Tongue (tissue), 3 donors: ENCODE measurements at places on chromosomes 16 and 17. TPM values are rescaled to one million over a fixed set of nuclear protein-coding genes. Genes with fewer than 3 reads are reported as not detected.

The NEUROD2 gene
- total RNA-seq, result not detected

GRCh38 chr17:58270476-58271215 is 10.1 kb downstream of the MPO start:
- DNase-seq, result no peak

The SSTR5 gene
- 0.72 TPM for total RNA-seq

GRCh38 chr17:42596386-42596785 is 12.8 kb downstream of the RETREG3 start:
- DNase-seq, result no peak

The KRT27 gene
- not detected for total RNA-seq

The BCAR1 gene
- 54.8 TPM for total RNA-seq

The CPD gene
- total RNA-seq, result 107 TPM

DNA sequence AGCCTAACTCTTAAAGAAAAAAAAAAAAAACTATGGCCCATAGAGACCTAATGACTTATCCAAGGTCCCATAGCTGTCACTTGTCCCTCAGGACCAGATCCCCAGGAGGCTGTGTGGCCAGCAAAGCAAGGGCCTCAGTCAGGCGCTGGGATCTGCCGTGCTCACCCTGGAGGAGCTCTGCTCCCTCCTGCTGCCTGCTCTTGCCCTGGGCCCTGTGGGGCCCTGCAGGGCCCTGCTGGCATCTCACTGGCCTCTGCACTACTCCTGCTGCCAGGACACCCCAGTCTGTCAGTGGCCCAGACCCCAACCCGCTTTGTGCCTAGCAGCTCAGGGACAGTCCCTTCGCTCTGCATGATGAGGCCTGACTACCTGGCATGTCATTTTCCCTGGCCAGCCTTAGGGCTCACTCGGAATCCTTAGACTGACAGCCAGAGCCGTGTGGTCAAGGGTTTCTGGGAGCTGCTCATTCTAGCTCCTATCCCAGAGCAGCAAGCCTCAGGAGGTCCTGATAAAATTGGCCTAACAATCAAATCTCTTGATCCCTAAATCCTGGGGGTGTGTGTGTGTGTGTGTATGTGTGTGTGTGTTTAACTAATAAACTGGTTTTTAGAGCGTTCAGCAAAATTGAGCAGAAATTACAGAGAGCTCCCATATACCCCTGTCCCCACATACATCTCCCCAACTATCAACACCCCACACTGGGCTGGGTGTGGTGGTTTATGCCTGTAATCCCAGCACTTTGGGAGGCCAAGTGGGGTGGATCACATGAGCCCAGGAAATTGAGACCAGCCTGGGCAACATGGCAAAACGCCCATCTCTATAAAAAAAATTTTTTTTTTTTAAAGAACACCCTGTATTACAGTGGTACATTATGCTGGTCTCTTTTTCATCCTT is 21.7 kb downstream of the KATNIP start:
- no peak for DNase-seq

The NARF gene
- total RNA-seq, result 73.0 TPM

DNA sequence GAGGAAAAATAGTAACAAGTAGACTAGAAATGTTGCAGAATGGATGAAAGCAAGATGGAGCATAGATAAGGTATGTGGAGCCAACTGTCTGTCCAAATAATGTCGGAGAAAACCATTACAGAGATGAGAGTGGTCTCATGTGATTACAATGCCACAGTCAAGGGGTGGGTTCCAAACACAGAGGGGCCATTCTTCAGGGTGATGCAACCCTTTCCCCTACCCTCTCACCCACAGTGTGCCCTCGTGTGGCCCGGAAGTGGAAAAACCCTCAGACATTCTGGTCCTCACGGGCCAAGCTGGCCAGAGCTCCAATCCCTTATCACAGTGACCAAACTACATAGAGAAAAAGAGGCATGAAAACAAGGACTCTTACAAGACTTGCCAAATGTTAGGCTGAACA is 17.7 kb upstream of the HS3ST3A1 start:
- DNase-seq, result no peak

GRCh38 chr16:30082545-30083090 is 6.8 kb downstream of the PPP4C start:
- DNase-seq, result no peak

GRCh38 chr17:5044630-5045029 is 9.4 kb upstream of the SLC52A1 start:
- DNase-seq, result no peak

The DECR2 gene
- 14.1 TPM for total RNA-seq

DNA sequence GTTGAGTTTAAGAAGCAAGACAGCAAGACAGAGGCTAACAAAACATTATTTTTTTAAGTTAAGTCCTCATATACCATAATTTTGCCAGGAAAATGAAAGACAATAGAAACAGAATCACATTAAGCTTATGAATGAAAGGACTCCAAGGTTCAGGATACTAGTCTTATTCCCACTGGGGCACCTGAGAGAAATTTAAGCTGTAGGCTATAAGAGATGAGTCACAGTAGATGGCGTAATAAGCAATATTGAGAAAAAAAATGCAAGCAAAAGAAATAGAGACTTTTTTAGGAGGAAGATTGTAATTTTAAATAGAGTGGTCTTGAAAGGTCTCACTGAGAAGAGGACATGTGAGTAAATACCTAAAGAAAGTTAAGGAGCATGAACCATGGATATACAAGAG is 57.1 kb upstream of the KIF2B start:
- DNase-seq, result no peak

GRCh38 chr16:66286527-66286926 is 80.0 kb upstream of the CDH5 start:
- no peak for DNase-seq

- peak; percentile 84 for DNase-seq
Observed at GRCh38 chr17:62627219-62627903, at the start of gene MRC2. TSS of gene MRC2 (plus strand) at chr17:62627670. CDS start at chr17:62627803, 133 bp downstream.

DNA sequence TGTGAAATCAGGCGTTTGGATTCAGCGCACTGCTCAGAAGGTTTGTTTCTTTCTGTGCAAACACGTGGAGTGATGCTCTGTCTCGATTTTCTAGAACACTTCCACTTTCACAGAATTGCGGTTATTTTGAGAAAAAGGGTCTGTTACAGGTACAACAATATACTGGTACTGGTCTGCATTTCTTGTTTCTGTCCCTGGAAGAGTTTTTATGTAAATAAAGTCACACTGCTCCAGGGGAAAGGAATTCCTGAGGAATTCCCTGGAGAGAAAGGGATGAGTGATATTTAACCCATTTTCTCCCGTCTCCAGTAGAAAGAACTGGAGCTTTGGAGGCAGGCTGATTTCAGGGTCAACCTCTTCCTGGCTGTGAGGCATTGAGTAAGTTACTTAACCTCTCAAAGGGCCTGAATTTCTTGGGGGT is 16.2 kb upstream of the RMI2 start:
- DNase-seq, result no peak

The TP53TG3C gene
- not detected for total RNA-seq

DNA sequence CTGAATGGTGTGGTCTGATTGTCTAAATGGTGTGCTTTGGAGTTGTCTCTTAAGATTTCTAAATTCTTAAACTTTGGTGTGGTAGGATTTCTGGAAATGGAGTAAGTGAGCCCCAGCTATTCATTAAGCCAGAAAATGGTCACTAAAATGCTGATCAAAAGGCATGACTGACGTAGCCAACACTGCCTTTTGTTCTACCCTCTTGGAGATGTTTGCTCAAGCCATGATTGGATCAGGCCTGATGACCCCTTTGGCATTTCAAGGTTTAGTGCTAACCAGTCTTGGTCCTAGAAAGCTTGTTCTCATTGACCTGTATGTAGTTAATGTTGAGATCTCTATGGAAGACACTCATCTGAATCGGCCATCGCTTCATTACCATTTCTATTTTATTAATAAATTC is 68.0 kb downstream of the KNOP1 start:
- no peak for DNase-seq

GRCh38 chr16:80447241-80447640 is 93.6 kb upstream of the DYNLRB2 start:
- DNase-seq, result peak; percentile 39

GRCh38 chr17:34633760-34634159 is 54.4 kb downstream of the TMEM132E start:
- no peak for DNase-seq

DNA sequence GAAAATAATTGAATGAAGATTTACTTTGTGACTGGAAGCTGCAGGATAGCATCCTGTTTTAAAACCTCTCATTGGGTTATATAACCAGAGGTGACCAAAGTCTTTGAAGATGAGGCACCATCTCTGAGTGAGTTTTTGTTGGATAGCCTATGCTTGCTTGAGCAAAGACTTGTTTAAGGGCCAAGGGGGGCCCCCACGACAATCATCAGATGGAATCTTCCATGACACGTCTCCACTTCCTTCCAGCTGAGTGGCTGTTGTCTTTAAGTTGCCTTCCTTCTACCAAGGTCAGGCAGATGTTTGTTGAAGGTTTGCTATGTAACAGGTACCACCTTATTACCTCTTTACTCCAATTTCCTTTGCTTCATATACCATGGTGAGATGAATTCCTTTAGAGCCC is 188.8 kb downstream of the PRKCA start:
- no peak for DNase-seq

DNA sequence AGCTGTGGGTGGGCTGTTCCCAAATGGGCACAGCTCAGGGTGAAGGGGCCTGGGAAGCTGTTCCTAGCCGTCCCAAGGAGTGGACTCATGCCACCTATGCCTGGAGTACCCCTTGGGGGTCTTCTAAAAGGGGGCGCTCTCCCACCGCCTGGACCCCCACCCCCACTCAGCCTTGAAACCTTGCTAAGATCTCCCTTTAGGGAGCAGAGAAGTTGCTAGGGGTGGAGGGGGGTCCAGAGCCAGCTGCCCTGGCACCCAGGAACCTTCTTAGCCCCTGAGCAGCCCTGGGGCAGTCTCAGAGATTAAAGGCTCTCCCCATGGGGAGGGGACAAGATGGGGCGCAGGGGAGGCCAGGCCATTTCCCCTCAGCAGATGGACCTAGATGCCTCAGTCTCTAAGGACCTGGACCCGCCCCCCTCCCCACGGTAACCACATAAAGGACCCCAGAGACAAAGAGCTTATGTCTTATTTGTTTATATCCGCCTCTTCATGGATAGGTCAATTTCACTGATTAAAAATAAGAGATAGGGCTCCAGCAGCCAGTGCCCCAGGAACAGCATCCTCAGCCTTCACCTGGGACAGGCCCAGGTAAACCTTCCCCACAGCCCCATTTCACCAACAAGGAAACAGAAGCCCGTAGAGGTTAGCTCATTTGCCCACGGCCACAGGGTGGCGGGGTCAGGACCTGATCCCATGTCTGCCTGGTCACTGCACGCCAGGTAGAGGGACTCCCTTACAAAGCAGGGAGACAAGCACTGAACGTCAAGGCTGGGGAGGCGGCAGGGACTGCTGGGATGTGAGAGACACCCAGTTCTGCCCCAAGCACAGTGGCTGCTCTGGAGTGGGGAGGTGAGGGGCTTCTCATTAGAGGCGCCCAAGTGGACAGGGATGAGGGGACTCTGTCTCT is 3.4 kb downstream of the MTSS2 start:
- no peak for DNase-seq

The STH gene
- total RNA-seq, result 1.7 TPM

DNA sequence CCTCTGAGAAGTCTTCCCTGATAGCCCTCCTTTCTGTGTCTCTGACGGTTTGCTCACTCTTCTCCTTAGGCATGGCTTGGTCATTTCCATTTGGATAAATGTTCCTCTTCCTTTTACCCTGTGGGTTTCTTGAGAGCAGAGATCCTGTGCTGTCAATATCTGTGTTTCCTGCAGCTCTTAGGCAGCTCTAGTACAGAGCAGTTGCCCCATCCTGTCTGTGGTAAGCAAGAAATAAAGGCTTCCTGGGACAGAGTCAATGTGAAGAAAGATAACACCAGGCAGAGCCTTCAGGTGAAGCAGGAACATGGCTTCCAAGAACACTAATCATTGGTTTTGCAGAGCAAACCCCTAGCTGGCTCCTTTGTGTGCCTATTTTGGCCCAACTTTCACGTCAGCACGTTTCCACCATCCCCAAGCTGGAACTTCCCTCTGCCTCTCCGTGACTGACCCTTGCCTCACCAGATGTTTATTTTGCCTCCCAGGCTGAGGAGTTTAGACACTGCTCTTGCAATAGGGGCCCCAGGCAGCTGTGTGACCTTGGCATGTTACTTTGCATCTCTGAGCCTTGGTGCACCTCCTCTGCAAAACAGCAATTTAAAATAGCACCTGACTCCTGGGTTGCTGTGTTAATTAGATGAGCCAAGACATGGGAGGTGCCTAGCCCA is 49.6 kb upstream of the SIAH1 start:
- no peak for DNase-seq

- DNase-seq, result no peak
Observed at GRCh38 chr17:36600936-36601302, 464 bp upstream of the MRM1 start.

- DNase-seq, result peak; percentile 3
Observed at GRCh38 chr16:5665834-5666233, 568.2 kb upstream of the EEF2KMT start.

DNA sequence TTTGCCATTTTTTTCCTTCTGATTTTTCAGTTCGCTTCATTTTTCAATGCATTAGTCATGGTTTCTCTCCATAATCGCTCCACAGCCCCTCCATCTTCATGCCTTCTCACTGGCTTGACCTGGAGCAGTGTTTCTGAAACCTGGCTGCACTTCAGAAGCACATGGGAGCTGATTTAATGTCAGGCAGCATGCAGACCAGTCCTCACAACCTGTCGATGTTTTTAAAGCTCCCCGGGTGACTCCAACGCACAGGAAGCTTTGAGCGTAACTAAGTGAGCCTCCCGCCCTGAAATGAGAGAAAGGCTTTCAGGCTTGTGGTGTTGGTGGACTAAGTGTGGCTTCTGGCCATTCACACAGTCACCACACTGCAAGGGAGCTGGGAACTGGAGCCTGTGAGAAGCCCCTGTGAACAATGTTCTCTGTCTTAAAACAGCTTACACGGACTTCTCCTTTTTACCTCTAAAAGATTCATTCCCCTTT is 16.8 kb upstream of the DRG2 start:
- peak; percentile 57 for DNase-seq

DNA sequence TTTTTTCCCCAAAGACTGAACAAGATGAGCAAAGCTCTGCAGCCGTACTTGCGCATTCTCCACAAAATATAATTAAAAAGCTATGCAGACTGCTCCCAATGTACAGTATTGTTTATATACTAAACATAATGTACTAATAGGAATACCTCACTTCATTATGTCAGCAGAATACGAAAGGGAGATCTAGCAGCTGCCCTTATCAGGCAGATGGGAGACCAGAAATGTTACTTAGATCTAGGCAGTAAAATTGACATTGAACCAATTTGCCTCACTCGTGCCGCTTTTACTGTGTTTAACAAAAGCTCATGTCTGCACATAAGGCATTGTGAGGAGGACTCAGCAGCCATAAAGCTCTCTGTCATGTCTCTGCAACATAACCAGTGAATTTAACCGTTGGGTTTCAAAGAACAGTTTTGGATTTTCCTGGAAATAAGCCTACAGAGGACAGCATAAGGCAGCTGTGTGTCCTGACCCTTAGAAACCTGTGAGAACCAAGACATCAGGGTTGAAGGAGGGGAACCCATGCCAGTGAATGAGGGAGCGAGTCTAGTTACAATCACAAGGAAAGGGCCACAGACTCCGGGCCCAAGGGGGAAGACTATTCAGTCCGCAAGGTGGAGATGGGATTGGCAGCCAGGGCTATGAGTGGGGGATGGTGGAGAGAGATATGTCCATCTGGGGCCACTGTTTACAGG is 71.4 kb downstream of the GNAO1 start:
- peak; percentile 28 for DNase-seq

The FBF1 gene
- total RNA-seq, result 9.8 TPM
